ENCODE measurements at places on chromosomes 6 and 20.

GRCh38 chr6:15661853-15662325 lies 939 bp downstream of the DTNBP1 start:
- no peak for DNase-seq

DNA sequence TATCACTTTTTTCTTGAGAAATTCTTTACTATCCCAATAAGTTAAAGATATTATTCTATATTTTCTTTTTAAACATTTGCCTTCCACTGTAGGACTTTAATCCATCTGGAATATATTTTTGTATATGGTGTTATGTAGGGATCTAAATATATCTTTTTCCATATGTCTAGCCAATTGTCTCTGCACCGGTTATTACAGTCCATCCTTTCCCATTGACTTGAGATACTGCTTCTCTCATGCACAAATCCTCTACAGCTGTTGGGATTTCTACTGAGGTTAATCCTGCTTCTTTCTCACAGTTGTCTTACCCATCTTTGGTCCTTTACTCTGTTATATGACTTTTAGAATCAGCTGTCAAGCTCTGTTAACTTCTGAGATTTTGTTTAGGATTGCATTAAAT lies 483.8 kb upstream of the CDH4 start:
- DNase-seq: no peak

GRCh38 chr6:21171801-21172200 lies 421.8 kb upstream of the SOX4 start:
- DNase-seq: no peak

DNA sequence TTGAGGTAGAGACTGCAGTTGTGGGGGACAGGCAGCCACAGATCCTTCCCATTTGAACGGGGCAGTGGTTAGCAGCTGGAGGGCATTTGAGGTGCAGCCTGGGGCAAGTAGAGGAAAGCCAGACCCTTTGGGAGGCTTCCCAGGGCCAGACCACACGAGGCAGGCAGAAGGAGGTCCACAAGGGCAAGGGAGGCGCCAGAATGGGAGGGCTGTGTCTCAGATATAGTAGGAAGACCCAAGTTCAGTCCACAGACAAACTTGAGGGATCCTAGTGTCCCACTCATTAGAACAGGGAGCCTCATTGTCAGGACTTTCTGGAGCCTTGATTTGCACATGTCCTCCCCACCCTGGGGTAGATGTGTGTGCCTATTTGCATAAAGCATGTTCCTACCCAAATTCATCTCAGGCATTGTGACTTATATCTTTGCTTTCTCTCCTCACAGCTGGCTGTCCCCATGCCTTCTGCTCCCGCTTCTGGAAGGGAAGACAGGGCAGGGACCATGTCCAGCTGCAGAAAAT lies 166.0 kb downstream of the VEGFA start:
- no peak for DNase-seq

DNA sequence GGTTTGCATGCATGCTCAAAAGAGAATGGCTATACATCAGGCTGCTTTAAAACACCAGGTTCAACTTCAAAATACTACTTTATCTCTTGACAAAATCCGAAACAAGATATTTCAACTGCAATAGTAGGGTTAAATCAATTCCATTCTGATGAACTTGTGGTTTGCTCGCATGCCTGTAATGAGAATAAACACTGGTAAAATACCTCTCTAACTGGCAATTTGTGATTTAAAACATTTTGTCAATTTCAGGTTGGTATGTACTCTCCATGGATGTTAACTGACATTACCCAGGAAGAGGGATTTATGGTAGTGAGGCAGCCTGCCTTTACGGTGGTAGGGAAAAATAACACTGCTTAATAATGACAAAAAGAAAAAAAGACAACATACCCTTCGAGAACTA lies 74.4 kb downstream of the MBOAT1 start:
- no peak for DNase-seq

GRCh38 chr6:169254456-169255316 lies 1.0 kb upstream of the THBS2 start:
- DNase-seq: no peak

DNA sequence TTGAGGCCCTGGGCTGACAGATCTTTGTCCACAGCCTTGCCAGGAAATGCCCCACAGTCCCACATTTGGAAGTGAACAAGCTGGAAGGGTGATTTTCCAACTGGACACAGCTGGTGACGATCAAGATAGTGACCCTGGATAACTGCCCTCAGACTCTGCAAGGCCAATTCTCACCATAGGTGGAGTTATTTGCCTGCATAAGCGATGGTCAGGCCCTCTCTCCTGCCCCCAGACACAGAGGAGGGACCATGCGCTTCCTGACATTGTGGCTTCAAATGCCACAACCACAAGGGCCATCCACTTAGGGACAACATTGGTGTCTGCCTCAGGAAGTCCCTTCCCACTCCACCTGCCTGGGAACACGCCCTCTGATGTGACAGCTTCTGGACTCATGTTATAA lies 96.0 kb downstream of the JPH2 start:
- no peak for DNase-seq

GRCh38 chr6:142500250-142500786 lies 198.5 kb downstream of the ADGRG6 start:
- no peak for DNase-seq

GRCh38 chr20:34069341-34070078 lies 42.5 kb downstream of the EIF2S2 start:
- peak; percentile 33 for DNase-seq

GRCh38 chr20:2139736-2140135 lies 38.1 kb downstream of the STK35 start:
- no peak for DNase-seq

GRCh38 chr20:15610787-15611186 lies 962.5 kb downstream of the KIF16B start:
- no peak for DNase-seq

DNA sequence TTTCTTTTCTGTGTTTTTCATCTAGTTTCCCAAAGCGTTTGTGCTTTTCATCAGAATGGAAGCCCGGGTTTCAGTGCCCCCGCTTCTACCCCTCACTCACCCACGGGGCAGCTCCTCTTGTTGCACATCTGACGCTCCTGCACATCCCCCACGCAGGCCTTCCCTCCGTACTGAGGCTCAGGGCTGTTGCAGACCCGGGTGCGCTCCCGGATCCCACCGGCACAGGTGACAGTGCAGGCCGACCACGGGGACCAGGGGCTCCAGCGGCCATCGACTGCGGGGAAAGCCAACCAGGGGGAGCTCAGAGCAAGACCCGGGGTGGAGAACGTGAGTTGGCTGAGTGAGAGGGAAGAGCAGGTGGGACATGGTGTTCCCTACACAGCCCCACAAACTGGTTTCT lies 19.0 kb downstream of the THBS2 start:
- DNase-seq: no peak

- no peak for DNase-seq
Measured at GRCh38 chr20:19351542-19351941, 139.1 kb downstream of the SLC24A3 start.

- no peak for DNase-seq
Measured at GRCh38 chr20:54044156-54044555, 26.2 kb downstream of the BCAS1 start.

GRCh38 chr6:137953761-137954160 lies 86.7 kb downstream of the TNFAIP3 start:
- no peak for DNase-seq

GRCh38 chr6:6152060-6152459 lies 145.3 kb upstream of the NRN1 start:
- no peak for DNase-seq

- no peak for DNase-seq
Measured at GRCh38 chr6:314377-314776, 22.1 kb downstream of the DUSP22 start.

- no peak for DNase-seq
Measured at GRCh38 chr6:92159046-92159445, 1260.3 kb downstream of the EPHA7 start.

- no peak for DNase-seq
Measured at GRCh38 chr6:154653385-154653784, 79.8 kb upstream of the SCAF8 start.

DNA sequence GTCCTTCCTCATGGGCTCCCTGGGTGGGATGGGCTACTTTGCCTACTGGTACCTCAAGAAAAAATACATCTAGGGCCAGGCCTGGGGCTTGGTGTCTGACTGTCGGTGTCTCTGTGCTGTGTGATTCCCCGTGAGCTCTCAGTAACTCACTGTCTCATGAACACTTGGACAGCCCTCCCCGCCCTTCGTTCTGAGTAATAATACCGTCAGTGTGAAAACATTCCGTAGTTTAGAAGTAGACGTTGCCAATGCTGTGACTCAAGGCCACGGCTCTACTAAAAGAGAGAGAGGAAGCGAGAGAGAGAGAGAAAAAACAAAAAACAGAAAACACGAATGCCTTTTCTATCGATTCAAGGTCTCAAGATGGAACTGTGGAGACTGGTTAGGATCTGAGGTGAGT lies 31.8 kb downstream of the FITM2 start:
- no peak for DNase-seq

DNA sequence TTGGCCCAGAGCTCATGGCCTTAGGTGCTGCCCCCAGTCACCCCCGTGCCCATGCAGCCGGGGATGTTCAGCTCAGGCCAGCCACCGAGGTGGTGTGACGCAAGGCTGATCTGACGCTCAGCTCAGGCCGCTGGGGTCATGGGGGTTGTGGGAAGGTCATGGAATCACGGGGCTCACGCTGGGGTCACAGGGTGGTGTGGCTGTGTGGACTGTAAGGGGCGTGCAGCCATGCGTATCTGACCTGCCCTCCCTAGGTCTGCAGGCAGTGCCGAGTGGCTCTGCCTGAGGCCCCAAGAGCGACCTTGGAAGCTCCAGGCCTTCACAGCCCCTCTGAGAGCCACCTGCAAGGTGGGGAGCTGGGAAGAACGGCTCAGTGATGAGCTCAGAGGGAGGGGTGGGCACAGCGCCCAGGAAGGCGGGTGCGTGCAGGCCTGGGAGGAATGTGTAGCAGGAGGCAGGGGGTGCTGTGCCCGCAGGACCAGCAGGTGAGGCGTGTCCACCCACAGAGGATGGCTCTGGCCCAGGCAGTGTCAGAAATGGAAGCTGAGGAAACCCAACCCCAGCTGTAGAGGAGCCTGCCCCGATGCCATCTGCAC lies 27.8 kb downstream of the CHRNA4 start:
- DNase-seq: no peak

DNA sequence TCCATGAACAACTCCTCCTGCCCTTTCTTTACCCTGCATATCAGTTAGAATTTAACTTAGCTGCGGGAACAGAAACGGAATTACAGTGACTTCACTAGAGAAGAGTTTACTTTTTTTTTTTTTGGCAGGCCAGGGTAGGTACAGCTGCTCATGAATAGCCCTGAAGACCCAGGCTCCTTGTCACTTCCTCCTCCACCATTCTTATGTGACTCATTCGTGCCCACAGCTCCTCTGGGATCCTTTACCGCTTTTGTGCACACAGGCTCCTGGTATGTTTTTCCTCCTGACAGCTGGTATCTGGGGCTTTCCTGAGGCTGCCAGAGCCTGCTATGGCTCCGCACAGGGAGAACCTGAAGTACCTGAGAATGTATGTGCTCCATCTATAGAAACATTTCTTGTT lies 3.9 kb upstream of the KCNS1 start:
- no peak for DNase-seq

DNA sequence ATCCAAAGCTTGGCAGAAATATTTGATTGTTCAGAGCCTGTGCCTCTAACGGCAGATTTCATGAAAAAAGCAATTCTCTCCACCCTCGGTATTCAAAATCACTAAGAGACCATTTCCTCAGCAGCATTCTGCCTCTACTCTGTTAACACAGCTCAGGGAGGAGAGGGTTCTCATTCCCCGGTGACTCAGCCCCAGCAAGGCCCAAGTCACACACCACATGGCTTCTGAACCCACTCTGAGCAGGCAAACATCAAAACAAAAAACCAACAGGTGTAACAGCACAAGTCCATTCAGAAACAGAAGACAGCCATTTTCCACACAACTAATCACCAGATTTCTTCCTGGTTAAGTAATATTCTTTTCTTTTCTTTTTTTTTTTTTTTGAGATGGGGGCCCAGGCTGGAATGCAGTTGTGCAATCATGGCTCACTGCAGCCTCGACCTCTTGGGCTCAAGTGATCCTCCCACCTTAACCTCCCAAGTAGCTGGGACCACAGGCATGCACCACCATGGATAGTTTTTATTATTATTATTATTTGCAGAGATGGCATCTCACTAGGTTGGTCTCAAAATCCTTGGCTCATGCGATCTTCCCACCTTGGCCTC lies 55.4 kb downstream of the GFOD1 start:
- DNase-seq: no peak

GRCh38 chr6:151324488-151324825 lies 66.9 kb downstream of the ZBTB2 start:
- DNase-seq: no peak

DNA sequence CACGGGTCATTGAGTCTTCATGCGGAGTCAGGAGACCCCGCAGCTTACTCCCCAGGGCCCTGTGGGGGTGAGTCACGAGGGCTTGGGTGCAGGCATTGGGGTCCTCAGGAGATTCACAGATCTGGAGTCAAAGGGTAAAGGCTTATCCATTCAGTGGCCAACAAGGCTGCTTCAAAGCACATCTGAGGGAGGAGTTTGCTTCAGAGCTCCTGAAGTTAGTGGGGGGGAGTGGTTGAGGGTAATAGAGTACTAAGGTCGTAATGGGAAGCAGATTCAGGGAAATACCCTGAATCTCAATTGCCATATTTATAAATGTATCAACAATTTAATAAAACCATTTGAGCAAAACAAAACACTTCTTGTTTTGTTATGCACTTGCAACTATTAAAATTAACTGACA lies 37.3 kb downstream of the SH3BGRL2 start:
- no peak for DNase-seq

GRCh38 chr6:23477586-23477985 lies 648.4 kb upstream of the NRSN1 start:
- no peak for DNase-seq

DNA sequence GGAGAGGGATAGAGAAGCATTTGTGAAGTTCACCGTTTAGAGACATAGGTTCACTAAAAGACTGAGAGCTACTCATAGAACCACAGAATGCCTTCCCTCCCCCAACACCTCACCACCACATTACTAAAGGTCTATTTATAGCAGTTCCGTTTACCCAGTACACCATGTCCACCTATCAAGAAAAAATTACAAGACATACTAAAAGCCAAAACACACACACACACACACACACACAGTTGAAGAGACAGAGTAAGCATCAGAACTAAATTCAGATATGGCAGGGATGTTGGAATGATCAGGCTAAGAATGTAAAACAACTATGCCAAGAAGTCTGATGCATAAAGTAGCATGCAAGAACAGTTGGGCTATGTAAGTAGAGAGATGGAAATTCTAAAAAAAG lies 52.3 kb downstream of the SLC22A3 start:
- no peak for DNase-seq

GRCh38 chr6:38152620-38153019 lies 333.1 kb downstream of the ZFAND3 start:
- DNase-seq: no peak

DNA sequence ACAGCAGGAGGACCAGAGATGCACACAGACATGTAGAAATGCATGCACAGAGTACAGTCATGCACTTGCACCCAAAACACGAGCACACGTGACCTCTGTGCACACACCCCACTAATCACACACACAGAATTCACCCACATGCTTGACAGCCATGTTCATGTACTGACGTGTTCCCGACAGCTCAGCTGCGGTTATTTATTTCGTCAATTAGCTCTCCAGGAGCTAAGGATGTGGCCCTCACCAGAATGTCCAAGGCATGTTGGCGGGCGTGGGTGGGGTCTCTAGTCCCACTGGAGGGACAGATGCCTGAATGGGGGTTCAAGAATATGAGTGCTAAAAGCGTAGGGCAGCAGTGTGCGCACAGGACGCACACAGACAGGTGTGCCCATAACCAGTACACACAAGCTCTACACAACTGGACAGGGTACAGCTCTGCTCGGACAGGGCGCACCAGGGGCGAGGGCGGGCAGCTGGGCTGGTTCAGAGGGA lies 571 bp upstream of the PRPF6 start:
- DNase-seq: no peak

- DNase-seq: no peak
Measured at GRCh38 chr20:25063981-25064380, 6.0 kb upstream of the ACSS1 start.
